ENCODE measurements at places on chromosomes 7 and 10.

DNA sequence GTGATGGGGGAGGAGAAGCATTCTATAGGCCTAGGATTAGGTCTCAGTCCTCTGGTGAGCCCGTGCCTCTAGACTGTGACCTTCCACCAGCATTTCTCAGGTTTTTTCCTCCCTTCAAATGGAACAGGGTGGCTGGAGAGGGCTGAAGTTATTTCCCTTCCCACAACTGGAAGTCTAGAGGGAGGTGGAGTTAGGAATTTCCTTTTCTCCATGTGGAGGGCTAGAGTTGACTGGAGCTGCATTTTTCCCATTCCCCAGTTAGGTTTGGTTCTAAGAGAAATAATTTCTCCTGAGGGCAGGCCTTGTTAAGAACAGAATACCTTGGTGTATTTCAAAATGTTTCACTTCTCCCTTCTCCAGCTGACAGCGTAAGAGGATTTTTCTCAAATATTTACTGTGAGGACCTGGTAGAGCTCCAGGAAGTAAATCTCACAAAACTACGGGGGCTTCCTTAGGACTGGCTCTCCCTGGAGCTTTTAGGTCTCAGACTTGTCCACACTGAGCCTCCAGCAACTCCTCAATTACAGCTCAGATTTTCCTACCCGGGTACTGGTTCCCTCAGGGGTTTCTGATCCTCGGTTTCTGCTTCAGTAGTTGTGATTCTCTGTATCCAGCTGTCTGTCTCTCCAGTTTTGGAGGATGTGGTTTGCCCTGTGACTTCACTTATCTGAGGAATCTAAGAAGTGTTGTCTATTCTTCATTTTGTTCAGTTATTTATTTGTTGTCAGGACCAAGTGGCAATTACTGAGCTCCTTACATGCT is 6.0 kb upstream of the REEP3 start:
- no peak for DNase-seq

DNA sequence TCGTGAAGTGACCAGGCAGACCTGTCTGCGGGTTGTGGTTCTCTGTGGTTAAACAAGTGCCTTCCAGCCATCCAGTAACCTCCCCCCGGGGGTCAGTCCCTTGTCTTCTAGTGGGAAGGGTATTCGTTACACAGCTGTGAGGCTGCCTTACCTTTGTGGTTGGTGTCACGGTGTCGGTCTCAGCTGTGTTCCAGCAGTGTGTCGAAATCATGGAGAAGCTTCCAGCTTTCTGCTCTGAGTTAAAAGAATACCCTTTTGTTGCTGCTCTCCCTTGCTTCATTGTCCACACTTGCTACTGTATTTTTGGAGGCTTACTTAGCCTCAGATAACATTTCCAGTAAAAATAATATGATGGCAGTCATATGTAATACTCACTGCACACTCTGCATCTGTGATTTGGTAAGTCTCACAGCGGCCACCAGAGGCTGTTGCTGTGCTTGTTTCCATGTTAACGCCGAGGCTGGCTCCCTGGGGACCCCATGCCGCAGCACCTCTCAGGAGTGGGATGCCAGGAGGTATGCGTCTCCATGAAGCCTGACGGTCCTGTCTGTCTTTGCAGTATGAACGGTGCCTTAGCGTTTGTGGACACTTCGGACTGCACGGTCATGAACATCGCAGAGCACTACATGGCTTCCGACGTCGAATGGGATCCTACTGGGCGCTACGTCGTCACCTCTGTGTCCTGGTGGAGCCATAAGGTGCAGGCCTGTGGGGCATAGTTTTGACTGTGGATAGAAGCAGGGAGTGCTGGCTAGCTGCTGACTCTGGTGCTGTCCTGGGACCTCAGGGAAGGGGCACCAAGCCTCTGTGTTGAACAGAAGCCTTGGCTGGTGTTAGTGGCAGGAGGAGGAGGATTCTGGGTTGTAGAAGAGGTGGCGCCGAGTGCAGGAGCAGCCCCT is 20.5 kb downstream of the EIF3B start:
- DNase-seq = no peak

GRCh38 chr7:24255139-24255538 is 28.9 kb upstream of the NPY start:
- no peak for DNase-seq

GRCh38 chr10:44334621-44335184 is 50.2 kb downstream of the CXCL12 start:
- DNase-seq = peak; percentile 15

- no peak for DNase-seq
Observed at GRCh38 chr7:111320133-111320532, 229.2 kb downstream of the LRRN3 start.

GRCh38 chr7:29372351-29373090 is 177.9 kb downstream of the CHN2 start:
- DNase-seq = peak; percentile 9

DNA sequence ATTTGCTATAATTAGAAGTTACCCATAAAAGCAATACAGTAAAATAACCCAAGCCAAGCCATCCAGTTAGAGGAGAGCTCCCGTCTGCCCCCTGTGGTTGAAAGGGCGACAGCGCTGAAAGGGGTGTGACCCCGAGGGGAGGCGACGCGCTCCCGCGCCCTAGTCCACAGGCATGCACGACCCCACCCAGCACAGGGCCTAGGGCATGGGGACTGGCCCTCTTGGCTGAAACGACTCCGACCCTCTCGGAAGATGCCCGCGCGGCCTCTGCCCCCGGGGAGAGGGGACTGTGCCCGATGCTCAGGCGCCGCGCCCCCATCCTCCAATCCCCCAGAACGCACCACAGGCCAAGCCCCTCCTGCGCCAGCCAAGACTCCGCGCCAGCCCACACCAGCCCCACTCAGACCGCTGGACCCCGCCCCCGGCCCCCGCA is 64.0 kb downstream of the CSGALNACT2 start:
- DNase-seq = no peak

- peak; percentile 84 for DNase-seq
Observed at GRCh38 chr10:17214526-17214925, 13.1 kb upstream of the TRDMT1 start.

DNA sequence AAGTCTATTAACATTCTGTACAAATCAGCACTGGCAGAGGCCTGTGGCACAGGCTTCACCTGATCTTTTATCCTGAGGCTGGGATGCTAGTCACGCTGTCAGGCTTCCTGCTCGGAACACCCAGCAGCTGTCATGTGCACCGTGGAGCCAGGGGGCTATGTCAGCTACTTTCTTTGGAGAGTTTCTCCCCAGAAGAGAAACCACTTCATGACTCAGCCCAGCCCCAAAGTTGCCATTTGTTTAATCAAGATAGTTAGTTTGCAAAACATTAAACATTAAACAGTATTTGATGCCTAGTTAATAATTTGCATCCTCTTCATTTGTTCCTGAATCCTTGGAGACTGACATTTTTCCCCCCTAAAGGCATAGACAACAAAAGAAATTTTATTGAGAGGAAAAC is at the start of gene HABP2:
Gene HABP2 (plus strand): TSS at position 353 of the 400 bp plus-strand sequence. CDS start 69 bp downstream, outside the sequence.
- no peak for DNase-seq

DNA sequence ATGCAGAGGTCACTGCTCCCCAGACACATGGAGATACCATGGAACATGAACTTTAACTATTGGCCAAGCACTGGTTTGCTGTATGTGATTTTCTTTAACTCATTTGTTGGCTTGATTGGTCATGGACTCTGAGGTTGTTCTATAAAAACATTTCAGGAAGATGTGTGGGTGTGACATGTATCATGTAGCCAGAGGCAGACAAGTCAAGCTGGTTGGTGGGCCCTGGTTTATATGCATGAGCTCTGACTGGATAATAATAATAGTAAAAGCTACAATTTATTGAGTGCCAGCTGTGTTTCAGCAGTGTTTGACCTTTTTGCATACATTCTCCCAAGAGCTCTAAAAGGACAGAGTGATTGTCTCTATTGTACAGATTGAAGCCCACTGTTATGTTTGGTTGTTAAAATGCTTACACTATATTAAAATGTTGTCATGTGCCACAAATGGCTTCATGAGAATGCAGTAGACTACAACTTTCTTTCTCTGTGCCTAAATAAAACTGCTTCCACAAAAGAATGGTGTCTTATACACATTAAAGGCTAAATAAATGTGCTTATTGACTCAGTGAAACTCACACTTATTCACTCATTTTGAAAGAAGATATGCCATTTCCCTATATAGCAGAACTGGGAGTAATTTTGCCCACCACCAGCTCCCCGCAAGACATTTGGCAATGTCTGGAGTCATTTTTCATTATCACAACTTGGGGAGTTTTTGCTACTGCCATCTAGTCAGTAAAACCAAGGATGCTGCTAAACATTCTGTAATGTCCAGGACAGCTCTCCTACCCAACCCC is 243.6 kb upstream of the NFE2L3 start:
- DNase-seq = no peak

DNA sequence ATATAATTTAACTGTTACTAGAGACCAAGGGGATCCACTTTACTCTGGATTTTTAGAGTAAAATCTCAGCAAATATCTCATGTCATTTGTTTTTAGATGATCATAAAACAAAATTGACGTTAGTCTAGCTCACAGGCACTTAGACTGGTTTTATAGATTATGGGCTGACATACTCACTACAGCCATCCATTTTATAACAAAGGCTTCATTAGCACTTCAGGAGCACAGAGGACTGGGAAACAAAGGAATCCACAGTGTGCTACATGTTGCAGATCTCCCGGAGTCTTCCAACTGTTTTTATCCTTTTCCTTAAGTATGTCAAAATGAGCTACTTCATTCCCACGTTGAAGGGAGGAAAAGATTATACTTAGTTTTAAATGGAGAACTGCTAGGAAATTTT is 15.9 kb upstream of the SCRN1 start:
- DNase-seq = no peak

DNA sequence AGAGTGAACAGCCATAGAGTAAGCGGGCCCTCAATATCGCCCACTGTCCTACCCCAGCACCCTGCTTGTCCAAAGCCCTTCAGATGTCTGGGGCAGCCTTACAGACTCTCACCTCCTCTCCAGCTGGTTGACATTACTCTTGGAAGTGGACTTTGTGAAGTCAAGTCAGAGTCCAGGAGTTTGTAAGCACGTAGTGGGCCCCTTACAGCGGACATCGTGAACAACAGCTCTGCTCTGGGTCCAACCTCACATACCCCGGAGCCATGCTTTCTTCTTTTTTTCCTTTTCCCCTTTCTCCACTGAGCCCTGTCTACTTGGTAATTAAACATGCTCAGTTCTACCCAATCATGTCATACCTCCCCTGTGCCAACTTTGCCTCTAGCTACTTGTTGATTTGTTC is 17.5 kb downstream of the HNRNPF start:
- no peak for DNase-seq

- DNase-seq = no peak
Observed at GRCh38 chr10:48625826-48626134, 20.9 kb upstream of the ARHGAP22 start.

GRCh38 chr10:48990226-48990625 is 50.6 kb upstream of the LRRC18 start:
- no peak for DNase-seq

GRCh38 chr10:127576051-127576450 is 26.9 kb downstream of the NPS start:
- no peak for DNase-seq

DNA sequence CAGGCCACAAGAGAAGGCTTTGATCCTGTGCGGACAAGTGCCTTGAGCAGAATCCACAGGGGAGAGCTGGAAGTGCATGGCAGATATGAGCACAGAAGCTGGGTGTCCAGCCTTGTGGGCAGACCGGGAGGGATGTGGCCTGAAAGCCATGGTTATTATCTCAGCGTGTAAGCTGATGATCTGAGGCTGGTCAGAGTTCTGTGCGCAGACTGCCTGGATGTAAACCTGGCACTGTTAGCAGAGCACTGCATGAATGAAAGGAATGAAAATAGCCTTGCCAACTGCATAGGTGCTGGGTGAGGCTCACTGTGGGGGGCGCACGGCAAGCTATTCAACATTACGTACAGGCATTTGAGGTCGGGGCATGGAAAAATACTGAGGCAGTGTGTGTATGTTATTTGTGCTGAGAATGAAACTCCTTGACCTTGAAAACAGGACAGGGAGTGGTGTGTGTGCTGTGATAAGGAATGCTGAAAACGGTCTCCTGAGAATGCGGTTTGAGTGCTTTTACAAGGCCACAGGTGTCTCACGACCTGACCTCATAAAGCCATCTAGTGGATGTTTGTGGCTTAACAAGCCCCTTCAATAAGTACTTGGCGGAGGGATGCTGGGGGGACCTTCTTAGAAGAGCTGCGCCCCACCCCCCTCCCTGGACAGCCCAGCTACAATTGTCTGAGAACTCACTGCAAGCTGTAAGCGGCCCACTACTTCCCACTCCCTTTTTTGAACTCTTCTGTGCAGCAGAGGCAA is 18.7 kb downstream of the AKR1C1 start:
- DNase-seq = no peak

DNA sequence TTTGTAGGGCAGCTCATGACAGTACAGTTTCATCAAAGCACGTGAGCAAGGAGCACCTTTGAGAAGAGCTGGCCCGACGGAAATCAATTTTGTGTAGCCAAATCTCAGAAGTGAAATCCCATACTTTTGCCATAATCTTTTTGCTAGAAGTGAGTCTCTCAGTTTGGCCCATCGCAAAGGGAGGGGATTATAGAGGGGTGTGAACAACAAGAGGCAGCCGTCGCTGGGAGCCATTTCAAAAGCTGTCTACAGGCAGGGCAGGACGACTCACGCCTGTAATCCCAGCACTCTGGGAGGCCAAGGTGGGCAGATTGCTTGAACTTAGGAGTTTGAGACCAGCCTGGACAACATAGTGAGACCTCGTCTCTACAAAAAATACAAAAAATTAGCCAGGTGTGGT is 599.8 kb downstream of the GALNT17 start:
- DNase-seq = no peak

GRCh38 chr7:744854-745430 is 17.9 kb upstream of the PRKAR1B start:
- no peak for DNase-seq

GRCh38 chr7:105094966-105095365 is 81.0 kb downstream of the KMT2E start:
- DNase-seq = no peak

- no peak for DNase-seq
Observed at GRCh38 chr7:98994046-98994944, 116.0 kb downstream of the TRRAP start.

DNA sequence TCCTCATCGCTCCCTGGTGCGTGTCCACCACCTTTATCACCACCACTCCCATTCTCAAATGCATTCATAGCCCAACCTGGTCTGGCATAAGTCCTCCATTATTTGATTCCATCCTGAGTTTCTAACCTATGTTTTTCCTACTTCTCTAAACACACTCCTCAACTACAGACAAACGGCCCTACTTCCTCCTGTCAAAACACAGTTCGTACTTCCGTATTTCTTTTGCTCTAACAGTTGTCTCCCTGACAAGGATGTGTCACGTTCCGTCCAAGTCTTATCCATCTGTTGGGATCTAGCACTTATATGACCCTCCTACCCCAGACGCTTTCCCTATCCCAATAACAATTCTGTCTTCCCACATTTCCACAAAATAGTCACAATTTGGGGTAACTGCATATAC is 46.8 kb downstream of the DOCK4 start:
- DNase-seq = no peak

GRCh38 chr7:20786049-20786412 is 655 bp downstream of the SP8 start:
- no peak for DNase-seq

- no peak for DNase-seq
Observed at GRCh38 chr7:101754424-101755159, 62.8 kb upstream of the CUX1 start.

GRCh38 chr7:155998328-155998691 is 186.0 kb upstream of the SHH start:
- no peak for DNase-seq

GRCh38 chr7:118239014-118239413 is 14.5 kb downstream of the ANKRD7 start:
- no peak for DNase-seq

All from fibroblast of skin of left biceps (primary cell).